ENCODE measurements at places on chromosomes 7 and 10. TPM values are rescaled to one million over a fixed set of nuclear protein-coding genes. Genes with fewer than 3 reads are reported as not detected.

GRCh38 chr10:100743626-100744135, 1.7 kb upstream of the PAX2 start:
- DNase-seq = peak; percentile 39

GRCh38 chr7:158574308-158575036, 13.2 kb downstream of the PTPRN2 start:
- no peak for DNase-seq

DNA sequence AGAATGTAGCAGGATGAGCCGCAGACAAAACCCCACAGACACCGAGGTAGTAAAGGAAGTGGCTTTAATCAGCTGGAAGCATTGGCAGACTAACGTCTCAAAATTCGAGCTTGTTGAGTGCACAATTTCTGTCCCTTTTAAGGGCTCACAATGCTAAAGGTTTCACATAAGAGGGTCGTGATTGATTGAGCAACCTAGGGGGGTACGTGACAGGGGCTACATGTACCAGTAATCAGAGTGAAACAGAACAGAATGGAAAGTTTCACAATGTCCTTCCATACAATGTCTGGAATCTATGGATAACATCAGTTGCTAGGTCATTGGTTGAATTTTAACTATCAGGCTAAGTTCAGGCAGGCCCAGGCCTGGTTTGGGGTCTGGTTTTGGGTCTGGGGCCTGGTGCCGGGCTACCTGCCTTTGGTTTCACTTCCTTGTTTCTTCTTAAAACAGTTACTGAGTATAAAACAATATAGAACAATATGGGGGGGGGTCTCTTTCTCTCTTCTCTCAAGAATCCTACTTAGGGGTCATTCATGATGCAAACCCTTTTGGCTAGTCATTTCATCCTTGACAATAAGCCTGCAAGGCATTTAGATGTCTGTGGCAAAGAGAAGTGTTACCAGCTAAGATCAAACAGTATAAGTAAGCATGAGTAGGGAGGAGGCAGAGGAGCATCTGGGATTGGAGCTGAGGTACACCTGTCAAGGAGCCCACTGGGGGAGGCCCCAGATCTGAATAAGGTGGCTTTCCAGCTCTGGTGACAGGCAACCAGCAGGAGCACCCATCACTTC, 364.1 kb downstream of the TNS3 start:
- no peak for DNase-seq

Gene LRIT1
- total RNA-seq = not detected

Measured in HT1080 (cell line).